Vagina (tissue), 2 donors: ENCODE measurements at places on chromosomes 5 and 9.

DNA sequence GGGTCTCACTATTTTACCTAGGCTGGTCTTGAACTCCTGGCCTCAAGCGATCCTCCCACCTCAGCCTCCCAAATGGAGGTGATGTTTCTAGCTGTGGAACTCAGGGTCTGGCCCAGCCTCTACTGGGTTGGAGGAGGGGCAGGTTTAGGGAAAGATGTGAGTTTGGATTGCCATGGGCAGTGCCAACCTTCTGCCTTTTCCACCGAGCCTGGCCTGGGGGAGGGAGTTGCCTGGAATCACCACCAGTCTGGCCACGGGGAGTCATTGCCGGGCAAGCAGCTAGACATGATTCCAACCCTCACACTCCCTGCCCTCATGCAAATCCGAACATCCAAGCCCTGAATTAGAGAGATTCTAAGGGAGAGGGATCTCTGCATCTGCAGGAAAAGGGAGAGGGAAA is 21.0 kb upstream of the VDAC1 start:
- no peak for DNase-seq

DNA sequence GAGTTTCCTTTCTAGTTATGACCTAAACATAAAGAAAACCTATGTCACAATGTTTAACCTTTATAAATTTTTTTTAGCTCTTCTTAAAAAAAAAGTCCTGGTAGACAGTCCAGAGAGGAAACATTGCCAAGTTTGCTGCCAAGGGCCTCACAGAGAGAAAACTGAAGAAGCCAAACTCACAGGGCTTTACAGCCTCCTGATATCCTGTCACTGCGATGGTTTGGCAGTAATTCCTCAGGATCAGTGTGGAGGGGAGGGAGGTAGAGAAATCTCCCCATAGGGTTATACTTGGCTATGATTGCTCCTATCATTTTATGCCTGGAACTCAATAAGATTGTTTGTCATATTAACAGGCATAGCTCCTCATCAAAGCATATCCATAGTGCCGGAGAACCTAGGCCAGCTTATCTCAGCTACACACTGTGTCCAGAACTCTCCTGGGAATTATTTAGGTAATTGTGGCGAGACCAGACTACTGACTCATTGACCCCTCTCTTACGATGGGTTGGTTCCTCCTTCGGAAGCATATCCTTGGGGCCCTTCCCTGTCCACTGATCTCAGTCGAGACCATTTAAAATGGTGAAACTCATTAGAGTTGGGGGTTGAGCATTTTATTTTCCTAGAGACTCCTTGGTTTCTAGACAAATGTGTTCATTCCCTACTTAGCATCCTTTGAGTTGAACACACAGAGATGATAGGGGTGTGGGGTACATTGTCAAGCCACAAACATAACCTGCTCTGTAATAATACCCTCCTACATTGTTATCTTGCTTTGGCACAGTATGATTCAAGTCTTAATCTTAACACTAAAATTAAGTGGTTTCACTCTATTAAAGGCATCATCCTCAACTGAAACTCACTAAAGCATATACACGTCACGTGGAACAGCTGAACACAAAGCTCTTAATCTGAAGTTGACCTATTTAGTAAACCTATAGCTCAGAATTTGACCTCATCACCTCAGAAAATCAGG is 53.4 kb upstream of the TMC1 start:
- DNase-seq, result no peak

- DNase-seq, result no peak
Observed at GRCh38 chr5:17222664-17223063, 5.2 kb downstream of the BASP1 start.

DNA sequence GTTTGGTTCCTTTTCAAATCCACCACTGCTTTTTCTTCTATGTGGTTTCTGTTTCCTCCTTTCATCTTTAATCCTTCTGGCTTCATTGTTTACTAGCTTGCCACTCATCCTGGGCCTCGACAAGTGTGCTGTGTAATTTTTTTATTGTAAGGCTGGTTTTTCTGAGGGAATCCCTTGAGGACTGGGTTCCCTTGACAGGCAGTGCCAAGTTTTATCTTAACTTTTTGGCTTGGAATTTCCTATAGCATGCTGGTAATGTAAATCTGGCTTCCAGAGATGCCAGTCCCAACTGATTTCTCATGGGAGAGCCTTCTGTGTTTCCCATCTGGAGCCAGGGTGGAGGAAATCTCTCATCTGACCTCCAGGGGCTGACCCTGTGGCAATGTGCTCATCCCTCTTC is 184.7 kb downstream of the ROR2 start:
- DNase-seq, result no peak

- no peak for DNase-seq
Observed at GRCh38 chr5:56587381-56588130, 227.8 kb upstream of the MAP3K1 start.

- DNase-seq, result no peak
Observed at GRCh38 chr5:127958421-127959011, 125.0 kb upstream of the SLC12A2 start.
